ENCODE measurements at places on chromosomes 12 and 14.

GRCh38 chr12:110134691-110135411 lies 10.7 kb downstream of the IFT81 start:
- peak; percentile 28 for DNase-seq

DNA sequence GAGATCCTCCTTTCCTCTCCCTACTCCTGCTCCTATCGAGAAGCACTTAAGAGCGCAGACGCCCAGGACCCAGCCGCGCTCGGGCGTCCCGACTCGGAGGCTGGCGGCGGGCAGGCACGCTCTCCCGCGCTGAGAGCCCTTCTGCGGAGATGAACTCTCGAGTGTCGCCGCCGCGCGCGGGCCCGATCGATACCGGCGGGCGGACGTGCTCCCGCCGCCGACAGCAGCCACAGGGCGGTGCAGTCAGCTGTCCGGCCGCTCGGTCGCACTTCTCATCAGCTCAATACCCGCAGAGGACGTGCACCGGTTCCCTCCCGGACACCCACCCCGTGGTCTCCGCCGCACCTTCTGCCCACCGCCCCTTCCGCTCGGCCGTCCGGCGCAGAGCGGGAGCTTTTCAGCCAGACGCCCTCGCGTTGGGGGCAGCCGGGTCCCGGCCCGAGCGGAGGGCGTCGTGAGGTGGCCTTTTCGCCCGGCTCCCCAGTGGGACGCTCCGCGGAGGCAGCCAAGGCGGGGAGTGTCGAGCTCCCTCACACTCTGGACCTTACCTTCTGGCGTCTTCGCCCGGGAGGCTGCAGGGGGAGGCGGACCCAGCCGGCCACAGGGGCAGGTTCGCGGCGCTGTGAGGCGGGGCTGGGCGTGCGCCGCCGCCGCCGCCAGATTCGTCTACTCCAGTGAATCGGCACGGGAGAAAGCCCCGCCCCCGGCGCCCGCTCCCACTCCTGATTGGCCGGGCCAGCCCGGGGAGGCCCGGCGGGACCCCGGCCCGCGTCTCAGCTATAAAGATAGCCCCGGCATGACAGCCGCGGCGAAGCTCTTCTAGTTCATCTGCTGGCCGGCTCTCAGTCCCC lies at the start of gene INSM2:
INSM2 (plus strand) TSS at position 808 of the 851 bp plus-strand sequence. CDS start 89 bp downstream, outside the sequence.
- DNase-seq: no peak

DNA sequence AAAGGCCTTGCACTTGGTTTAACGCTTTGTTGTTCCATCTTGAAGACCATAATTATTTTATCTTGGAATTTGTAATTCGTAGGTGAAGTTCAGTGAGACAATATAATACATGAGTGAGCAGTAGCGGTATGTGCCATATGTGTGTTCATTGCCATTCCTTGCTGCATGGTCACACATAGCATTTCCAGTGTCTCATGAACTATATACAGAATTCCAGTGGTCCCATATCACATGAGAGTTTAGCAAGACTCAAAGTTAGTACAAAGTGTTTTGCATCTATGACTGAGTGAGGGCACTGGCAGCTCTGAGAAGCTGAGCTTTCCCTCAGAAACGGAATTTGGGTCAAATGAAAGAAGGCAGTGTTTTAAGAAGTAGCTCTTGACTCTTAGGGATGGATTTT lies 359.8 kb downstream of the FOXG1 start:
- DNase-seq: no peak

GRCh38 chr14:91356181-91356763 lies 61.3 kb downstream of the CCDC88C start:
- DNase-seq: no peak

Measured in hematopoietic multipotent progenitor cell treated with erythropoietin and hydrocortisone succinate and interleukin-3 and kit ligand, for 17 days (in vitro differentiated cells).